ENCODE measurements at places on chromosomes 4 and X.

- no peak for DNase-seq
Measured at GRCh38 chrX:97597954-97598353, 714.2 kb downstream of the RPA4 start.

DNA sequence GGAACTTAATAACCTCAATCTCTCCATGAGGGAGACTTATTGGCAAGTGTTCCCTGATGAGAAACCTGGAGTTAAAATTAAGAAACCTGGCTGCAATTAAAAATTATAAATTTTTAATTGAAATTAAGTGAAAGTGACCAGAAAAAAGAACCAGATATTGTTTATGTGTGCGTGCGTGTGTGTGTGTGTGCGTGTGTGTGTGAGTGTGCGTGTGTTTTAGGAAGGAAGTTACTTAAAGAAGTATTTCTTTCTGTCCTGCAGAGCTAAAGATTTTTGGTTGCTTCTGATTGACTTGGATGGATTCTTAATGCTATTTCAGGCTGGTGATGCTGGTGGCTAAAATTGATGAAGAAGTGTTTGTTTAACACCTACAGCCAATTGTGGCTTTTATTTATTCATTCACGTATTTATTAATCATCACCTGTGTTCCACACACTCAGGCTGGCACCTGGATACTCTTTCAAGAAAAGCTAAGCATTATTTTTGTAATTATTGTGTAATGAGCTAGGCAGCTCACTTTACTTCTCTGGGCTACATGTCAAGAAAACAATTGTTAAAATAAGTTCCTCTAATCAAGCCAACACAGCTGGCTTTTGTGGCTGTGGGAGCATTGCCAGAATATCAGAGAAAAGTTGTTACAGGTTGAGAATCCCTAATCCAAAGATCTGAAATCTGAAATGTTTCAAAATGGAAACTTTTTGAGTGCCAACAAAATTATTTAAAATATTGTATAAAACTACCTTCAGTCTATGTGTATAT lies 68.5 kb downstream of the CEP44 start:
- DNase-seq = no peak

- no peak for DNase-seq
Measured at GRCh38 chr4:147307896-147308674, 172.8 kb upstream of the EDNRA start.

DNA sequence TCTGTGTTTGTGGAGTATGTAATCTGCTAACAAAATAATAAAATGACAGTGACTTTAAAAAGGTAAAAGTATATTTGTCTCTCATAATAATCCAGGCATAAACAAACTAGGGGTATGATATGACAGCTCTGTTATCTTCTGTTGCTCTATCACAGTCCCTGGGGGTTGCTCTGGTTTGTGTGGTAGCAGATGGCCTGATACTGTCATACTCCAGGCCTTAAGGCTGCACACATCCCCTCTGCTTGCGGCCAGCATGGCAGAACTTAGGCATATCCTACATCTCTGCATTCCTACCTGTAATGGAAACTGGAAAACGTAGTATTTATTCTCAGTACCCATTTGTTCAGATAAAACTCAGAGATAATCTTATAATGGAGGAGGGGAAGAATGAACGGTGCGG lies 117.9 kb upstream of the HAND2 start:
- DNase-seq = no peak

- no peak for DNase-seq
Measured at GRCh38 chr4:112513971-112514646, 1.9 kb downstream of the NEUROG2 start.

DNA sequence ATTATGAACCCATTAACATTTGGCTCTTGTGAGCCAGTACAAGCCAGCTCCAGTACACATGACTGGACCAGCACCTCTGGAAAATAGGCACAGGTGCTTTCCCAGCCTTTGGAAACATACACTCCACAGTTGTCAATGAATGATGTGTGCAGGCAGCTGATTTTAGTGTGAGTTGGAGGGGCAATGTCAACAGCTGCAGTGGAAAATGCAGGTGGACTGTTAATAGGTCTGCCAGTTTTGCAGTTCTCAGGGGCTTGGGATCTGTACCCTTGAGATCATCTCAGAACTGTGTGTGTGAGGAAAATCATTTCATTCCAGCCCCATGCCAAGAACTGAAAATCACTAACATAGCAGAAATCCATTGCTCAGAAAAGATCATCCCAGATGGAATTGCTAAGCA lies 81.7 kb upstream of the CHRDL1 start:
- no peak for DNase-seq

DNA sequence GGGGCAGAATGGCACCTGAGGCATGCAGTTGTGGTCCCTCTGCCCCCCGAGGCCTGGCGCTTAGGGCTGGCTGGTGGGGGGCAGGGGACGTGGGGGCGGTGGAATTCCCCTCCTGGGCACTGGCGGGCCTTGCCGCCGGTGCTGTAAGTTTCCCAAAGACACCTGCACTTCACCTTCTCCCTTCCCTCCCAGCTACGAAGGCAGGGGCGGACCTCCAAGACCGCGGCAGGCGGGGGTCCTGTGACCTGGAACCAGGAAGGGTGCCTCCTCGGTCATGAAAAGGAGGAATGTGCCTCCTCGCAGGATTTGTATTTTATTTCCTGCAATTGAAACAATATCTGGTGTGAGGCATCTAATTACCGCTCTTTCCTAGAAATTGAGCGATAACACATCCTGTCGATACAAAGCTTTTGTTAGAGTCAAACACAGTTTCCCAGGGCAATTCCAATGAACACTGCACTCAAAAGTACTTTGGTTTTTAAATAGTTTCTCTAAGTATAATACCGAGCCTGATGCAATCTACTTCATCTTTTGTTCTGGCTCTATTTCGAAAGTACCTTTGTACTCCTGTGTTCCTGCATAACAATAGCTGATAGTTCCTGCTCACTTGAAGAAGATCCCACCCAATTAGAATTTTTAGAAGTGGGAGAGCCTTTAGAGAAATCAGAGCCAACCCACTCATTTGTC lies 12.3 kb upstream of the ADRA2C start:
- no peak for DNase-seq

- no peak for DNase-seq
Measured at GRCh38 chrX:111507933-111508332, 3.5 kb upstream of the SERTM2 start.

GRCh38 chr4:53192496-53192895 lies 173.4 kb downstream of the SCFD2 start:
- no peak for DNase-seq

DNA sequence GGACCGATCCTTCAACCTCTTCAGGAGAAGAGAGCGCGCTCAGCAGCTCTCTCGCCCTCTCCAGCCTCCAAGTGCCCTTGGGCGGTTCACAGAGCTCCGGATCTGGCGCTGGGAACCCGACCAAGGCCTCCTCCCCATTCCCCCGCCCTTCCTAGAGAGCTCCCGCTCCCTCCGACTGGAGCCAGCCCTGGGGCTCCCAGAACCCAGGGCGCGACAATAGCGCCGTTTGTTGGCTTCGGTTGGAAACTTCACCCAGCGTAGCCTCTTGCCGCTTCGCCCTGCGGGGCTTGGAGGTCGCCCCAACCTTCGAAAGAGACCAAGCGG lies 3.1 kb upstream of the SOX3 start:
- no peak for DNase-seq

GRCh38 chrX:80648023-80648422 lies 161.7 kb downstream of the BRWD3 start:
- no peak for DNase-seq

DNA sequence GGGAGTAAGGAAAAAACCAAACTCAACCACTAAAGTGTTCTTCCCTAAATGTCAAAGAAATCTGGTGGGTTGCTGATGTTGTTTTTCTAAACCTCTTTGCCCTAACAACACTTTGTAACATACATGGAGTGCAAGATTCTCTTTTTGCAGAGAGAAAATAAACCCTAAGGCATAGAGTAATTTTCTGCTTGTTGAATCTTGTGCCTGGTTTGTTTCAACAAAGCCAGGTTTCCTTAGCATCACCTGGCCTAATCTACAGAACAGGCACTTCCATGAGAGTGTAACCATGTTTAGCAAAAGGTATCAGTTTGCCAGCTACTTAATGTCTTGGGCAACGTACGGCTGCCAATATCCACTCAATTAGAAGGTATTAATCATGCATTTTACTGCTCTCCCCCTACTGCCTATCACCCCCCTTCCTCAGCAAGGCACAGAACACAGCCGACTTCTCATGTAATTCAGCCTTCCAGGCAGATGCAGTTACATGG lies 219.2 kb downstream of the MAML3 start:
- no peak for DNase-seq

DNA sequence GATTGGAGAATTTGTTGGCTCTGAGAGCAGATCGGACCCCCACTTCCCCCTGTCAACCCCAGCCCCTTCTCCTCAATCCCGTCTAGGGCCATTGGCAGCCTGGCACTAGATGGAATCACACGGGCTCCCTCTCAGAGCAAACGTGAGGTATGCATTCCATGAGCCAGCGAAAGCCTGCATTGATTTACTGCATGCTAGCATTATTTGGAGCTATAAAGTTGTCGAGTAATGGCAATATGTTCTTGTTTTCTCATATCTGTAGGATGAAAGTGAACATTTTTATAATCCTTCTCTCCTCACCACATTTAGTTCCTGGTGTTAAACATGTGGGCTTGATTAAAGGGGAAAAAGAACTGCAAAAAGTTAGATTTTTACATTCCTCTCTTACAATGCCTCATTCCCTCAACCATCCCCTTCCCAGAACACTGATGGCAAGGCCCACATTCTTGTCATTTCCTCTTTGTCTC lies 159.2 kb downstream of the SPRY1 start:
- DNase-seq = no peak

DNA sequence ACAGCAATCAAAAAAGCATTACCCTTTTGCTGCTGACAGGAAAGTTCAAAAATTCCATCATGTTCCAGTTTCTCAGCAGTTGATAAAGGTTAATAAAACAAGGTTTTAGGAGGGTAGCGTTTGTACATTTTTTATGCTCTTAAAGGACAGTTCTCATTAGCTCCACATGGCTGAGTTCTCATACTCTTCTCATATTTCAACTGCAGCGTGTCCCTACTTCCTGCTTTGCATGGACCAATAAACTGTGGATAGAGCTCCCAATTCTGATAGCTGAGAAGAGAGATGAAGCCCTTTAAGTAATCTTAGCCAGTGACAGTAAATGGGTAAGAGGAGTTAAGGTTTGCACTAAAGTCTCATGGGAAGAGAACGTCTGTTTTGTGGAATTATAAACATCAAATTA lies 53.5 kb downstream of the SPANXA2 start:
- no peak for DNase-seq

GRCh38 chrX:153988493-153988892 lies 15.9 kb downstream of the TMEM187 start:
- no peak for DNase-seq

GRCh38 chr4:127015667-127016117 lies 617.1 kb upstream of the INTU start:
- no peak for DNase-seq

- no peak for DNase-seq
Measured at GRCh38 chr4:173181848-173182247, 13.2 kb downstream of the GALNT7 start.

DNA sequence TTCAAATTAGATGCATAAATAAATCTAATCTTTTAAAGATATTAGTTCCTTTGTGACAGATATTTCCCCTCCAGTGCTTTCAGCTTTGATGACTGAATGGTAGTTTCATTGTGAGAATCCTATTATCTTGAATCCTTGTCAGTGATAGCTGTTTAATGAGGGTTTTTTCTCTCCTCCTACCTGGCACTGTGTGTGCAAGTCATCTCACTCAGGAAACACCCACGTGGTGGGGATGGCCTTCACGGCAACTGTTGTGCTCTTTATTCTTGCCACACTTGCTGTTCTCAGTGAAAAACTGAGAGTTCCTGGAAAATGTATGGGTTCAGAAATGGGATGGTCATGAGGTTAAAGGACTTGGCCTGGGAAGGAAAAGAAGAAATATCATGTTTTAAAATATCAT lies 129.9 kb downstream of the SPRY1 start:
- DNase-seq = no peak

- DNase-seq = no peak
Measured at GRCh38 chrX:19677121-19677520, 161.8 kb upstream of the MAP3K15 start.

DNA sequence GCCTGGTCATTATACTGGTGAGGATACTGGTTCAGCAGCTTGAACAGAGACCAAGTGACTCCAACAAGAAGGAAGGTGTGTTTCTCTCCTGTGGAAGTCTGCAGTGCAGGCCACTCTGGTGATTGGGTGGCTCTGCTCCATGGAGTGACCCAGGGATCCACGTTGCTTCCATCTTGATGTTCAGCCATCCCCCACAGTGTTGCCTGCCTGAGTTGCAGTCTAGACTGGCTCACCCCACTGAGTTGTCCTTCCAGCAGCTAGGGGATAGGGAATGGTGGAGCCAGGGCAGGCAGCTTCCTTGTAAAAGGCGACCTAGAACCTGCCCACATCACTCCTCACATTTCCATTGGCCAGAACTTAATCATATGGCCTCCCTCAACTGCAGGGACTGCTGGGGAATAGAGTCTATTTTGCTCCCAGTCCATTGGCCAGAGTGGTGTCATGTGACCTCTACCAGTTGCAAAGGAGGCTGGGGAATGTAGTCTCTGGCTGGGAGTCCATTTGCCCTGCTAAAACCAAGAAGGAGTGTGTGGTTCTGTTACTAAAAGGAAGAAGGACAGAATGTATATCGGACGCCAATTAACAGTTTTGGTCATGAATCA lies 8.0 kb downstream of the MAN2B2 start:
- no peak for DNase-seq

DNA sequence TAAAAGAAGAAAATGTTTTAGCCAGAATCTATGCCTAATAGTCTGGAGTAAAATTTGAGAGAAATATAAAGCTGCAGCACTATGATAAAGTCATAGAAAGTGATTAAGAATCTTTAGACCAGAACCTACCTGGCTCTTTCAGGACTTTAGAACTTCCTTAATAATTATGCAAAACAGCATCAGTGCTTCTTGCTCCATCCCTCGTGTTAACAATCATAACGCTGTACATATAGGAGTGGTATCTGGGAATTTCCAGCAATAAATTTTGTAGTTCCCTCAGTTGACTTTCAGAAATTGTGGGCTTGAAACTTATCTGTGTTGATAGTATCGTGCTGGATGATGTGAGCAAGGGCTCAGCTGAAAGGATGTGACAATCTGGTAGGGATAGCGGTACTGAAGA lies 102.1 kb upstream of the RASGEF1B start:
- no peak for DNase-seq

- DNase-seq = no peak
Measured at GRCh38 chrX:17550011-17550410, 175.0 kb downstream of the NHS start.

- DNase-seq = no peak
Measured at GRCh38 chr4:15455290-15455689, 14.4 kb upstream of the CC2D2A start.

- DNase-seq = no peak
Measured at GRCh38 chrX:139881572-139881971, 51.3 kb downstream of the ATP11C start.
